Right ventricle myocardium superior (tissue), 1 donor: ENCODE measurements at places on chromosomes 2 and 18. TPM values are rescaled to one million over a fixed set of nuclear protein-coding genes. Genes with fewer than 3 reads are reported as not detected.

SMAD2 gene
- total RNA-seq, result 68.1 TPM

CDH19 gene
- 18.4 TPM for total RNA-seq

COL3A1 gene
- 47.0 TPM for total RNA-seq

PSMA8 gene
- 0.48 TPM for total RNA-seq

GPATCH11 gene
- total RNA-seq, result 4.5 TPM

ALPG gene
- total RNA-seq, result not detected
